ENCODE measurements at places on chromosomes 7 and 10. TPM values are rescaled to one million over a fixed set of nuclear protein-coding genes. Genes with fewer than 3 reads are reported as not detected.

The UPK3B gene
- total RNA-seq, result not detected

The FEZF1 gene
- total RNA-seq, result not detected

The TLX1 gene
- total RNA-seq, result not detected

The CHRM2 gene
- under 0.01 TPM for total RNA-seq

The REEP3 gene
- total RNA-seq, result 34.5 TPM

The SFTPA1 gene
- not detected for total RNA-seq

The RSU1 gene
- 57.4 TPM for total RNA-seq

The ADRA2A gene
- 0.16 TPM for total RNA-seq

The EFCAB10 gene
- total RNA-seq, result 0.25 TPM

The TMEM229A gene
- not detected for total RNA-seq

The SPDYE2B gene
- not detected for total RNA-seq

The NPTX2 gene
- total RNA-seq, result 0.69 TPM

The SP4 gene
- 8.9 TPM for total RNA-seq

The EBF3 gene
- total RNA-seq, result 9.5 TPM

The ASB13 gene
- total RNA-seq, result 7.4 TPM

The NRG3 gene
- total RNA-seq, result 10.6 TPM

The ZNF92 gene
- total RNA-seq, result 6.2 TPM

The GPR158 gene
- under 0.01 TPM for total RNA-seq

The OAT gene
- 113 TPM for total RNA-seq
